Kidney capillary endothelial cell (primary cell): ENCODE measurements at places on chromosomes 5 and 9.

DNA sequence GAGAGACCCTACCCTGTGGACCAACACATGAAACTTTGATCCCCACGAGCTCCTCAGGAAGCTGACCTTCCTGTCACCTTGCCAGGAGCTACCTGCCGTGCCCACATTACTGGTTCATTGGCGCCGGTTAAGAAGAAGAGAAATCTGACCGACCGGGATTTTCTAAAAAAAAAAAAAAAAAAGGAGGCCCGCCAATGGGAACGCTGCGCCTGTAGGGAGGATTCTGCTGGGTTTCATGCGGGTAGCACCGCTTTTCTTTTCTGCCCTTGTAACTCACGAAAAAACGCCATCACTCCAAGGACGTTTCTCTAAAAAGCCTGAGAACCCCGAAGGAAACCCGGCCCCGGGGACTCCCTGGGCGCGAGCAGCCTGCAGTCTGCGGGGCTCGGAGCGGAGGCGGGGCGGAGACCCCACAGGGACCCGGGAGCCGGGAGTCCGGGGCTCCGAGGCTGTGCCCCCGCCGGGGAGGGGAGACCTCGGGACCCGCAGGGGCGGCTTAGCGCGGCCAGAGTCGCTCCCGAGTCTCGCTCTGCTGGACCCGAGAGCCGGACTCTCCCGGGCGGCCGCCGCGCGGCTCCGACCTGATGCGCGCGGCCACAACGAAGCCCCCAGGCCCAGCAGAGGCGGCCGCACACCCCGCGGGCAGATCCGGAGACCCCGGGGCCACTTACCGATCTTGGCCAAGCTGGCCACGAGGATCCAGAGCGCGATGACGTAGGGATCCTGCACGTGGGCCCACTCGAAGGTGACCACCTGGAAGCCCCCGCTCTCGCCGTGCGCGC, 617 bp downstream of the SLC9A3 start:
- DNase-seq, result no peak

DNA sequence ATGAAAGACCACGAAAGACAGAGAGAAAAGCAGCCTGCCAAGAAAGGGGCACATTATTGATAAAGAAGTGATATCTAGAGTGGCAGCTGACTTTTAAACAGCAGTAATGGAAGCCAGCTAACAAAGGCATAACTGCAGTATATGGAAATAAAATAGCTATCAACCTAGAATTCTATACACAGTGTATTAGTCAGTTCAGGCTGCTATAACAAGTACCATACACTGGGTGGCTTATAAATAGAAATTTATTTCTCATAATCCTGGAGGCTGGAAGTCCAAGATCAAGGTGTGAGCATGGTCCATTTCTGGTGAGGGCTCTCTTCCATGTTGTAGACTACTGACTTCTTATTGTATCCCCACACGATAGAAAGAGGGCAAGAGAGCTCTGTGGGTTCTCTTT, 109.8 kb downstream of the DEPDC1B start:
- DNase-seq, result no peak

GRCh38 chr5:168885324-168886120, 306.4 kb upstream of the PANK3 start:
- no peak for DNase-seq

- no peak for DNase-seq
Observed at GRCh38 chr9:93904649-93905472, 50.3 kb downstream of the BARX1 start.
